Large intestine (tissue), 12 donors: ENCODE measurements at places on chromosomes 16 and 17. TPM values are rescaled to one million over a fixed set of nuclear protein-coding genes. Genes with fewer than 3 reads are reported as not detected.

- DNase-seq: no peak
Observed at GRCh38 chr17:73379826-73380225, 68.0 kb upstream of the CDC42EP4 start.

DNA sequence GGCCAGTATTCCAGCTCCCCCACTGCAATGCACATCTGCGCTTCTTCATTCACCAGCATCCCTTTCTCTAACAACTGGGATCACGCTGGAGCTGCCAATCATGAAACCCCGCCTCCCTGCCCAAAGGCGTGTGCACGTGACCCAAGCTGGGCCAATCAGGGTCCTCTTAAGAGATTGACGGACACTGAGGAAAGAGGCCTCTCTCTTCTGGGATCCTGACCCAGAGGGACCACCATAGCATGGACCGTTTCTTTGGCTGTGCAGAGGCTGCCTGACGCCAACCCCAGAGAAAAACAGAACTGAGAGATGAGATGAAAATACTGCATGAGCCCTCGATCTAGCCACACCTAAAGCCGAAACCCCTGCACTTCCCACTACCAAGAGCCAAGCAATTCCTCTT is 32.0 kb downstream of the COTL1 start:
- no peak for DNase-seq

DNA sequence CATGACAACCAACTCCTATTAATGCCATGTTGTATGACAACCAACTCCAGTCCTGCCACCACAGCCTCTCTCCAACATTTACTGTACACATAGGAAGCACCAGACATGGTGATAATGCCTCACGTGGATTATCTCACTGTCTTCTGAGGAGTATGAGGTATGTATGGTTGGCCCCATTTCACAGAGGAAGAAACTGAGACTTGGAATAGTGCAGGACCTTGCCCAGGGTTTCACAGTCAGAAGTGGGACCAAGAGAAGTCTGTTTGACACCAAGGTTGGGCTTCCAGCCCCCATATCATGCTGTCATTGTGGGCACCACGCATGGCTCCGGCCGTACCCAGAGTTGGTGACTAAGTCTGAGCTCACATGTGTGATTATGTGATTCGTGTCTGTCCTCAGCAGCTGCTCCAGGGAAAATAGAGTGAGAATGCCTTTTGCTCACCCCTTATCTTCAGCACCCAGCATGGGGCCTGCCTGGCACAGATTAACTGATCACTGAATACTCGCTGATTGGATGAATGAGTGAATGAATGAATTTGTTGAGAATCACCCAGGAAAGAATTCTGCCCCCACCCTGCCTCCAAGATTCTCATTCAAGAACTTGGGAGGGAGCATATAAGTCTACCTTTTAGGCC is 204.1 kb upstream of the NLRP1 start:
- no peak for DNase-seq

- no peak for DNase-seq
Observed at GRCh38 chr16:51896013-51896412, 650.9 kb downstream of the TOX3 start.

GRCh38 chr17:45270828-45271418 is 9.0 kb upstream of the SPATA32 start:
- no peak for DNase-seq

GRCh38 chr16:25260416-25260815 is 2.8 kb upstream of the ZKSCAN2 start:
- no peak for DNase-seq

GRCh38 chr17:29141514-29141876 is 38.7 kb downstream of the MYO18A start:
- no peak for DNase-seq

GRCh38 chr16:28259091-28259780 is 33.1 kb upstream of the SBK1 start:
- DNase-seq: no peak

DNA sequence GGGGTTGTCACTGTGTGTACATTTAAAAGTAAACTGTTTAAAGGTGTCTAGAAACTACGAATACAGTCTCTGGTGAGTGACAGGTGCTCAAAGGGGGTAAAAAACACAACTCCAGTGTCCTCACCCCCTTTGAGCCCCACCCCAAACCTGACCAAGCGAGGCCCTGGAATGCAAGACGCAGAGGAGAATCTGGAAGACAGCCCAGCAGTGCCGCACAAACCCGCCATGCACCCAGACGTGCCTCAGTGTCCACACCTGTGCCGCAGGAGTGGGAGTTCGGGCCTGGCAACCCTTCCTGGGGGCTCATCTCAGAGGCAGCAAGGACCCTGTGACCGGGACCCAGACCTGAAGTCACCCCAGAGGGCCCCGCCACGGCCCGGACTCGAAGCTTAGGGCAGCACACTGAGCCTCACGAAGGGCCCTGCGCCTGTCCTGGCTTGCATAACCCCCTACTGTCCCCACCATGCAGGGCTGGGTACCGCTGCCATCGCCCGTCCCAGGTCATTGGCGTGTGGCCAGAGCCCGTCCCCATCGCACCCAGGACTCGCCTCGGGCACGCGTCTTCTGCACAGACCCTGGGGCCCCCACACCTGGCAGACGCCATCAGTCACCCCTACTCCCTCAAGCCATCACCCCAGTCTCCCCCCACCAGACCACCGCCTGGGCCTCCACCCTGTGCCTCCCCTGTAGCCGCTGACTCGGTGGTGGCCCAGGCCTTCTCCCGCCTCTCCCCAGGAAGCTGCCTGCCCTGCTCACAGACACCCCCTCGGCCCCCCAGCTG is 33.0 kb upstream of the ZC3H18 start:
- no peak for DNase-seq

GRCh38 chr16:21060027-21060510 is 90.6 kb downstream of the DNAH3 start:
- DNase-seq: no peak

DNA sequence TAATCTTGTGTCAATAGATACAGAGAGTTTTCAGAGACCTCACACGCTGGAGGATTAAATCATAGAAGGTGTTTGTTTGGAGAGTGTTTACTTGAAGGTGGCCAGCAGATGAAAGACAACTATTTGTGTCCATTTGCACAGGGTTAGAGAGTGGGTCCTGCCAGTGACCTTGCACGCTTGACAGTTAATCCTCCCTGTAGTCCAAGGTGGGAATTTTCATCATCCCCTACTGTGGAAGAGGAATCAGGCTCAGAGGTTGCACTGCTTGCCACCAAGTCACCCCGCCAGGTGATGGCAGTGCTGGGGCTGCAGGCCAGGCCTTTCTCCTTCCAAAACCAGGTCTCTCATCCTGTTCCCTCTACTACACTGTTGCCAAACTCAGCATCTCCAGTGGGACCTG is 12.3 kb downstream of the CDH1 start:
- no peak for DNase-seq

- no peak for DNase-seq
Observed at GRCh38 chr17:28369684-28370034, 448 bp downstream of the VTN start.

DNA sequence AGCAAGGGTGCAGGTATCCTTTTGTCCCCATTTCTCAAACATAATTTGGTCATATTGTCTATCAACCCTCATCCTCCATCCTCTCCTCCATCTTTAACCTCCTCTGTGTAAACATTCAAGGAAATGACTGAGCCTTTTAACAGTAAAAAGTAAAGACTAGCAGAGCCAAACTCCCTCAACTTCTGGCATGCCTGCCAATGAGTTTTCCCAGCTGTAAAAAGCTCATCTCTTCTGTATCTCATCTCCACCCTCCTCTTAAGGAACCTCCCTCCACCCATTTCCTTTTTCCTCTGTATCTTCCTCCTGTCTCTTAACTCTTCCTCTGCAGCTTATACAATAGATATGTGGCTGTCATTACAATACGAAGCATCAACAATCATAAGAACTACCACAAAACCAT is 76.9 kb upstream of the PSMD7 start:
- DNase-seq: no peak

DNA sequence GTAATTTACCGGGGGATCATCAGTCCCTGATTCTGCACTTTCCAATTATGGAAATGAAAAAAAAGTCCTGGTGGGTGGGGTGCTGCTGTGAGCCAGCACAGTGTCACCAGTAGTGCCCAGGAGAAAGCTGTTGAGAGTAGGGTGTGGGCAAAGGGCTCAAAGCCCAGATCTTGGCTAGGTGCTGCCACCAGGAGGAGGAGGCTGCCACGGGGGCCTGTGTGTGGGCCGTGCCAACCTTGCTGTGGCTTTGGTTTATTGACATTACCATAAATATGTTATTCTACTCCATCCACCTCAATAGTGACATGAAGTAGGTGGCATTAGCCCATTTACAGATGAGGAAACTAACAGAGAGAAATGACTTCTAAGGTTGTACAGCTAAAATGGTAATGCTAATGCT is 6.7 kb upstream of the PRPSAP2 start:
- DNase-seq: no peak

DNA sequence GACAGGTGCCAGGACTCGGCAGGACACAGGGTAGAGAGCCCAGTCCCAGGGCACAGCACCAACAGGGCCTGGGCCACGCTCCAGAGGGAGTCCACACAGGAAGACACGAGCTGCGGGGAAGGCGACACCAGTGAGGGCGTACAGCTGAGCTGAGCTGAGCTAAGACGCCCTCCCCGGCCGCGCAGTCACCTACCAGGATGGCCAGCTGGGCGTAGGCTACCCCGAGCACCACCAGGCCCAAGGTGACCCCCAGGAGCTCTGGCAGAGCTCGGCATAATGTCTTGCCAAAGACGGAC is 42.6 kb downstream of the TSC2 start:
- DNase-seq: no peak

GRCh38 chr17:75784473-75785015 is at the start of gene UNK:
UNK (plus strand) TSS chr17:75784806; CDS start chr17:75784881, 75 bp downstream.
- DNase-seq: peak; percentile 100

- no peak for DNase-seq
Observed at GRCh38 chr17:48605991-48606891, 1.5 kb upstream of the HOXB6 start.

DNA sequence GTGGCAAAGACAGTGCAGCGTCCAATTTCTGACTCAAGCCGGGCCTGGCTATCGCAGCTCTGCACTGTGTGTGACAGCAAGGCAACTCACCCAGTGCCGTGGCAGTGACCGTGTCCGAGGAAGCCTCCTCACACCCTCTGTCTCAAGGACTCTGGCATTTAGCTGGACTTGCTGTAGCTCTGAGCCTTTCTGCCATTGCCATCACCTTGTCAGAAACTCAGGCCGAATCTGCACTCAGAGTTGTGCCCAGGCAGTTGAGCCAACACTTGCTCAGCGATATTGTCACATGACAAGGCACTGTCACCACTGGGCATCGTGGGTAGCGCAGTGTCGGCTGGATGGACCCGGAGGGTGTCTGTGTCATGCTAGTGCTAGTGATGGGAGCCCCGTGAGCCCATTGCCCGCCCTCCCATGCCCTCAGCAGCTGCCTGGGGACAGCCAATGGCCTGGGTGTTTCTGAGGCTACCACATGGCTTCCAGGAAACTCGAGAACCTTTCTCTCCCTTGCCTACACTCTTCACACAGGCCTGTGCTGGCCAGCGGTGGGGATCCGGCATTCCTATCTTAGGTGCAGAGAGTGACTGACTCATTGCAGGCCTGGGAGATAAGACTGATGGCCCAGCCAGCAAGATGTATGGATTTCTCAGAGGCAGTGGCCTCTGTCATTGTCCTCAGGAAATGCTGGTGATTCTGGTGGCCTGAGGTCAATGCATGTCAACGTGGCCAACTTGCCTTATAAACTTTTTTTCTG is 22.1 kb upstream of the STH start:
- no peak for DNase-seq

GRCh38 chr16:53666786-53667415 is 36.8 kb downstream of the RPGRIP1L start:
- DNase-seq: no peak

GRCh38 chr16:11977376-11978041 is 975 bp downstream of the SNX29 start:
- no peak for DNase-seq

GRCh38 chr17:58051468-58051867 is 31.8 kb upstream of the DYNLL2 start:
- DNase-seq: no peak

DNA sequence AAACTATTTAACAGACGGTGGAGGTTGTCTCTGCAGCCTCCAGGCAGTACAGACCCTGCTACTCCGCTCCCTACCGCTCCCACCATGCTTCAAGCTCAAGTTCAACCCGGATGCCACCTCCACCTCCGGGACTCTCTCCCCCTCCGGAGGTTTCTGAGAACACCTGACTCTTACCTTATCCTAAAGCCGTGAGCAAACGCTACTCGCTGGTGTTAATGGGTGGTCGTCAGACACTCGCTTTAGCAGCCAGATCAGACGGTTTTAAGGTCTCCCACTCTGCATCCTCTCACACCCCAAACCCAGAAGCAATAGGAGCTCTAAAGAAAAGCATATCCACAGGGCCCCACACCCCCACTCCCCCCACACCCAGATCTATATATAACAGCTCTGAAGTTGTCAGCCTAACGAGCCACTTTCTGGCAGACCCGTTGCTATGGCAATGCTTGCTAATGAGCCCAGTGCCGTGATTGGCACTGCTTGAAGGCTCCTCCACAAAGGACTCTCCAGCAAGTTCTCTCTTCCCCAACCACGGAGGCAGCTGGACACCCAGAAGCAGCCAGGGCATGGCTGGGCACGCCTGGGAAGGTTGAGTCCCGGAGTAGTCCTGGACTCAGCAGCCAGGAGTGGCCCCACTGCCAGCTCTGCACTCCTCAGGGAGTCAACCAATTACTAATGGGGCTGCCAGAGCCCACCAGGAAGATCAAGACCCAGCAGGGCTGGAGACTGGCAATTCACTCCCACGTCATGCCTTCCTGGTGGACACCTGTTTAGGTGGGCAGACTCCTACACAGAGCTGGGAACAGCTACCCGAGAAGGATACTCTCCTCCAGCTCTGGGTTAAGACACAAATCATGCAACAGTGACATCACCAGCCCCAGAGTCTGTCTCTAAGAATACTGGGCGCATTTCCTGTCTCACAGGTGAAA is 121.2 kb upstream of the RCVRN start:
- DNase-seq: no peak

DNA sequence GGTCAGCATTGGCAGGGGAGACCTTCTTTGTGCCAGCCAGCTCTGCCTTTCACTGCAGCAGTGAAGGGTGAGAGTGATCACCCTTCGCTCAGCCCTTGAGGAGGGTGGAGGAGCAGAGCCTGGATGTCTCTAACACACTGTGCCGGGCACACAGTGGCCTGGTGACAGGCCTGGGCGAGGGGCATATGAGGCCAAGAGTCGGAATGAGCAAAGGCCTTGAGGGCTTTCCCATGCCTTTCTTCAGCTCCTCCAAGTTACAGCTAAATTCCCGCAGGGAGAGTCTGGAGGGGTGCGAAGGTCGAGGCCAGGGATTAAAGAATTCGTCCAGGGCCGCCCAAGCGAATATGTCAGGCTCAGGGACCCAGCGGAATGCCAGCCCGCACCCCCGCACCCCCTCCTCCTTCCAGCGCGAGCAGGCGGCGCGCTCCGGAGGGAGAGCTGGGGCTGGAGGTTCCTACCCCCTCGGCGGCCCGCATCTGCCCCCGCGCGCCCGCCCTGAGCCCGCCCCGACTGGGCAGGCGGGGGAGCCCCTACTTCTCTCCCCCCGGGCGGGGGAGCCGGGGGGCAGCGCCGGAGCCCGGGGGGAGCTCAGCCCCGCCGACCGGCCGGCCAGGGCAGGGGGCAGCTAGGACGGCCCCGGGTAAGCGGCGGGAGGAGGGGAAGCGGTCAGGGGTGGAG is at the start of gene RASL10B:
TSS of gene RASL10B (plus strand) at position 401 of the 678 bp plus-strand sequence. CDS start 3,546 bp downstream, outside the sequence.
- peak; percentile 27 for DNase-seq

BCL6B gene
- 7.2 TPM for polyA plus RNA-seq

TBC1D3G gene
- not detected for polyA plus RNA-seq

WNT3 gene
- 9.3 TPM for polyA plus RNA-seq

NMT1 gene
- 51.0 TPM for polyA plus RNA-seq

TEDC2 gene
- polyA plus RNA-seq: 6.4 TPM

NME3 gene
- 57.7 TPM for polyA plus RNA-seq

OR2C1 gene
- 0.31 TPM for polyA plus RNA-seq

ALOX12 gene
- 1.2 TPM for polyA plus RNA-seq

KRTAP3-2 gene
- polyA plus RNA-seq: not detected

CFAP20 gene
- 64.4 TPM for polyA plus RNA-seq

UTS2R gene
- polyA plus RNA-seq: 0.04 TPM
